A549 treated with Mapracorat at 1 μM for 4 hours (cell line): ENCODE measurements at places on chromosomes 3 and 15. TPM values are rescaled to one million over a fixed set of nuclear protein-coding genes. Genes with fewer than 3 reads are reported as not detected.

The EIF3J gene
- total RNA-seq, result 78.7 to 119 TPM (median 87.3 TPM) in 5 replicates

The TNFSF10 gene
- total RNA-seq, result 0.08 to 0.15 TPM (median 0.14 TPM) in 3 of 5 replicates, not detected in the others

The LMAN1L gene
- total RNA-seq, result not detected in 5 replicates

The GSK3B gene
- total RNA-seq, result 24.1 to 27.9 TPM (median 25.7 TPM) in 5 replicates

The TEX55 gene
- not detected in 5 replicates for total RNA-seq

The DNAJC17 gene
- total RNA-seq, result 18.5 to 28.4 TPM (median 24.0 TPM) in 5 replicates

The TICRR gene
- total RNA-seq, result 10.9 to 13.5 TPM (median 12.0 TPM) in 5 replicates

The CSTA gene
- total RNA-seq, result 0.93 to 1.4 TPM (median 1.1 TPM) in 5 replicates

The CACNA2D3 gene
- total RNA-seq, result 0.09 to 0.34 TPM (median 0.17 TPM) in 5 replicates

The FAM43A gene
- 11.4 to 21.9 TPM (median 20.5 TPM) in 5 replicates for total RNA-seq

The FRMD4B gene
- 0.42 to 1.4 TPM (median 1.2 TPM) in 5 replicates for total RNA-seq

The HEMK1 gene
- total RNA-seq, result 4.0 to 7.5 TPM (median 5.8 TPM) in 5 replicates

The SLC2A2 gene
- total RNA-seq, result not detected in 5 replicates

The TRIM42 gene
- total RNA-seq, result not detected in 5 replicates

The UACA gene
- total RNA-seq, result 34.9 to 41.1 TPM (median 39.7 TPM) in 5 replicates

The SPATA16 gene
- total RNA-seq, result not detected in 5 replicates

The EHHADH gene
- total RNA-seq, result 2.2 to 4.2 TPM (median 3.4 TPM) in 5 replicates

The LRRC31 gene
- not detected in 5 replicates for total RNA-seq

The MUC20 gene
- total RNA-seq, result 0.38 to 1.3 TPM (median 0.54 TPM) in 5 replicates

The PRICKLE2 gene
- total RNA-seq, result 2.2 to 2.8 TPM (median 2.7 TPM) in 5 replicates

The C3orf22 gene
- total RNA-seq, result not detected in 5 replicates

The GOLGA6L6 gene
- not detected in 5 replicates for total RNA-seq

The GNAT1 gene
- 0.05 to 0.31 TPM in 2 of 5 replicates, not detected in the others for total RNA-seq

The DPH6 gene
- total RNA-seq, result 11.4 to 16.6 TPM (median 11.9 TPM) in 5 replicates

The ZIC4 gene
- not detected in 5 replicates for total RNA-seq

The LXN gene
- total RNA-seq, result 52.7 to 66.9 TPM (median 53.5 TPM) in 5 replicates

The AADACL2 gene
- total RNA-seq, result not detected in 5 replicates

The GADL1 gene
- total RNA-seq, result not detected in 5 replicates

The CIDEC gene
- total RNA-seq, result 50.4 to 66.9 TPM (median 56.5 TPM) in 5 replicates

The DAPK2 gene
- total RNA-seq, result 2.9 to 5.6 TPM (median 4.4 TPM) in 5 replicates

The GREM1 gene
- 3.6 to 8.5 TPM (median 5.8 TPM) in 5 replicates for total RNA-seq

The LAMB2 gene
- total RNA-seq, result 82.0 to 115 TPM (median 113 TPM) in 5 replicates

The ERC2 gene
- 0.34 TPM in 1 of 5 replicates, not detected in the others for total RNA-seq

The PDIA5 gene
- 26.5 to 31.8 TPM (median 29.5 TPM) in 5 replicates for total RNA-seq

The STAC gene
- 1.6 to 3.0 TPM (median 2.2 TPM) in 5 replicates for total RNA-seq

The IL17RC gene
- total RNA-seq, result 25.4 to 34.2 TPM (median 31.6 TPM) in 5 replicates

The GDPGP1 gene
- 3.4 to 4.9 TPM (median 4.3 TPM) in 5 replicates for total RNA-seq

The HES1 gene
- 9.5 to 14.1 TPM (median 11.3 TPM) in 5 replicates for total RNA-seq

The FOXP1 gene
- total RNA-seq, result 7.0 to 9.6 TPM (median 8.1 TPM) in 5 replicates

The DNAH12 gene
- total RNA-seq, result 0.02 to 0.09 TPM (median 0.03 TPM) in 4 of 5 replicates, not detected in the other

The TRANK1 gene
- 1.1 to 1.7 TPM (median 1.2 TPM) in 5 replicates for total RNA-seq

The FGD5 gene
- not detected in 5 replicates for total RNA-seq
